ENCODE measurements at places on chromosomes 4 and X.

GRCh38 chr4:8194306-8195242 lies 4.5 kb upstream of the SH3TC1 start:
- no peak for DNase-seq

DNA sequence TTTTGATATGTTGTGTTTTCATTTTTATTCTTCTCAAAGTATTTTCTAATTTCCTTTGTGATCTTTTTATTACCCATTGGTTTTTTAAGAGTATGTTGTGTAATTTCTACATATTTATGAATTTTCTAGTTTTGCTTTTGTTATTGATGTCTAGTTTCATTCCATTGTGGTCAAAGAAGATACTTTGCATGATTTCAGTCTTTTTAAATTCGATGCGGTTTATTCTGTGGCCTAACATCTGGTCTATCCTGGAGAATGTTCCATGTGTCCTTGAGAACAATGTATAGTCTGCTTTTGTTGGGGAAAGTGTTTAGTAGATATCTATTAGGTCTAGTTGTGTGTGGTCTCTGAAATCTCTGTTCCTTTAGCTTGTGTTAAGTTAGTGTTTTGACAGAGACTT lies 46.2 kb downstream of the PPEF1 start:
- DNase-seq = no peak

- peak; percentile 59 for DNase-seq
These were observed 15.3 kb downstream of the STAG2 start for GRCh38 chrX:123976706-123977316.

DNA sequence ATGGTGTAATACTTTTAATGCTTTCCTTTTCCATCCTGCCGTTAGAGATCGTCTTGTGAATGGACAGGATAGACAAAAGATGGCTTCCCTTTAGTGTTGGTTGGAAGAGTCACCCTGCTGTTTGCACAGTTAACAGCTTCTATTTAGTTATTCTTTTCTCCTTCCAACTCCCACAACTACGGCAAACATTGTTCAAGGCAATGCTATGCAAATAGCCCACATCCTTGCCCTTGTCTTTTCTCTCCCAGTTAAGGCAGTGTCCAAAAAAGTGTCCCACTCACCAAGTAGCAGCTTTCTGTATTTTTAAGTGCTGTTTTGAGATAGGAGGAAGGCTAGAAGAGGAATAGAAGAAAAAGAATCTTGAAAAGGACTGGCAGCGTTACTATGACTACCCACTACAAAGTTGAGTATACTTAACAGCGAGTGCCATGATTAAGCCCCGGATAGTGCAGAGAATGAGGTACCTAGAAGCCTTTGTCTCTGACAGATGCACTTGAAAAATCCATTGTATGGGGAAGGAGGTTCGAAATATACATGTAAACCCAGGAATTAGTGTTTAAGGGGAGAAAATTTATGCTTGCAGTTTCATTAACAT lies 12.1 kb upstream of the RUFY3 start:
- DNase-seq = no peak

DNA sequence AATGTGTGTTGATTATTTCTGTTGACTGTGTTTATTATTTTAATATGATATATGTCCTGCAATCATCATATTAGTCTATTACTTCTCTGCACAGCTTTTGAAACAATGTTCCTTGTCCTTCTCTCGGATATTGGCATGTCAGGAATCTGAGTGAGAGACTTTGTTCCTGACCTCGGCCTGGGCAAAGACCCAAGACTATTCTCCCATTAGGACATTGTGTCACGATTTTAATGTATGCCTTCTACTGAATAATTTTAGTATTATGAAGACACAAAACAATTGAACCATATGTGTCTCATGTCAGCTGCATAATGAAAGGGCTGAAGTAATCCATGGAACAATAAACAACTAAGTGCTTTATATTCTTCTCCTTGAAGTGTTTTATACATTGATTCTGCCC lies 580.8 kb upstream of the TENM3 start:
- no peak for DNase-seq

- no peak for DNase-seq
These were observed 185.1 kb downstream of the PDHA2 start for GRCh38 chr4:96025011-96025410.

- DNase-seq = no peak
These were observed 193.9 kb downstream of the CPXCR1 start for GRCh38 chrX:88940904-88941303.

- DNase-seq = no peak
These were observed 67.7 kb downstream of the SMIM20 start for GRCh38 chr4:25981749-25982148.

GRCh38 chr4:144592264-144592663 lies 53.7 kb upstream of the HHIP start:
- no peak for DNase-seq

- no peak for DNase-seq
These were observed 95.3 kb downstream of the AREG start for GRCh38 chr4:74540193-74540592.

GRCh38 chrX:123188081-123188480 lies 4.0 kb downstream of the GRIA3 start:
- DNase-seq = no peak

- no peak for DNase-seq
These were observed 856.6 kb downstream of the GLUD2 start for GRCh38 chrX:121903961-121904360.

GRCh38 chrX:7147413-7147977 lies at the start of gene STS:
Gene STS, plus strand, starts transcription at chrX:7147712. Its CDS starts 105,488 bp downstream, at chrX:7253200.
- DNase-seq = no peak

GRCh38 chrX:23783589-23784469 lies 856 bp downstream of the SAT1 start:
- peak; percentile 44 for DNase-seq

DNA sequence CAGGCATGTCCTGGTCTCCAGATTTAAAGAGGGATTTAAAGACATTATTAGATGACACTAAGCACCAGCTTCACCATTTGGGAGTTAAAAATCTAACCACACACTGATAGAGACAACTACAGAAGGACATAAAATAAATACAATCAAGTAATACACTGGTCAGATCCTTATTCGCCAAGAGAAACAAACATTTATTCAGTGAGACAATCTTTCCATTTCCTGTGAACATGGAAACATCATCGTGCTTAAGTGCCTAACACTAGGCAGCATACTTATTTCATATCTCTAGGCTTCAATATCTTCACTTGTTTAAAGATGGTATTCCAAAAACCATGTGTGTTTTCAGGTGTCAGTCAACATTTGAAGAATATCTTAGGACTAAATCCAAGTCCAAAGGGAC lies 103.6 kb downstream of the AREG start:
- DNase-seq = no peak

DNA sequence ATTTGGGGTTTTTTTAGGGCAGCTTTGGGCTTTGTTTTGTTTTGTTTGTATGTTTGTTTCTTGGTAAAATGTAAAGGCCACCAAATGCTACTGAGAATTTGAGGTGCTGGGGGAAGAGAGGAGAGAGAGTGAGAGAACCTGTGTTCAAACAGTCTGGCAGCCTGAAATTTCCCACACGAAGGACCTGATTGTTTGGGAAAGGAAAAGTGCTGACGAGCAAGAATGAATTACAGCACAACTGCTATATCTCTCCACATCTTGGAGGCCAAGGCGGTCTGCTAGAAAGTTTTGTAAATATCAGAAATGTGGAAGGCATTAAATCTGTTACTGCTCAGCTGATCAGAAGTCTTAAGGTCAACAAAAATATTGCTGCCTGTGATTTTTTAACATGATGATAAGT lies 170.5 kb downstream of the PALLD start:
- DNase-seq = no peak

DNA sequence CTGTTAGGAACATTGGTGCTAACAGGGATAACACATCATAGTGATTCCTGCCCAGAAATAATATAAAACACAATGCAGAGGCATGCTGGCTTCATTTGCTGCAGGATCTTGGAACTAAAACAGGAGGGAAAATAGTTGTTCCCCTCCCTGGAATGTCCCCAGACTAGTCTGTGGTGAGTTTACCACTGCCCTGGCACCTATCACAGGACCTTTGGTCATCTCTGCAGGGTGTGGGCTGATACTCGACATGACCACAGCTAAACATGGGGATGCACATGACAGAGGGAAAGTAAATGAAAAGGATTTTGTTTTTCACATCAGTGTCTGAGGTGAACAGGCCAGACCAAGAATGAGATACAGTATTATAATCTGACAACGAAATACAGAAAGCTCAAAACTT lies 160.2 kb upstream of the DKK2 start:
- no peak for DNase-seq

- no peak for DNase-seq
These were observed 110.1 kb downstream of the FBXO8 start for GRCh38 chr4:174173360-174173759.

DNA sequence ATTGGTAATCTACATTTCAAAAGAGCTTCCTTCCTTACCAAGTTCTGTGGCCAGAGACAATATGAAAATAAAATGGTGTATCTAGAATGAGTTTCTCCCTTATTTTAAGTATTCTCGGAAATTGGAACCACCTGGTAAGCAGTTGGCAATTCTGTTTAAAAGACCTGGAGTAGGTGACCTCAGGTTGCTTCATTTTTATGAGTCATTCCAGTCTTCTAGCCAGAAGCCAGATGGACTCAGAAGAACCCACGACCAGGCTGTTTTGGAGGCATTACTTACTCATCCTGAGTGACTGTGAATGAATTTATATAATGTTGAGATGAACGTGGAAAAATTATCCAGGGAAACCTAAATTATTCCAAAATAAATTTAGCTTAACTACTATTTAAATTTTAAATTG lies 9.1 kb downstream of the BMPR1B start:
- DNase-seq = no peak

DNA sequence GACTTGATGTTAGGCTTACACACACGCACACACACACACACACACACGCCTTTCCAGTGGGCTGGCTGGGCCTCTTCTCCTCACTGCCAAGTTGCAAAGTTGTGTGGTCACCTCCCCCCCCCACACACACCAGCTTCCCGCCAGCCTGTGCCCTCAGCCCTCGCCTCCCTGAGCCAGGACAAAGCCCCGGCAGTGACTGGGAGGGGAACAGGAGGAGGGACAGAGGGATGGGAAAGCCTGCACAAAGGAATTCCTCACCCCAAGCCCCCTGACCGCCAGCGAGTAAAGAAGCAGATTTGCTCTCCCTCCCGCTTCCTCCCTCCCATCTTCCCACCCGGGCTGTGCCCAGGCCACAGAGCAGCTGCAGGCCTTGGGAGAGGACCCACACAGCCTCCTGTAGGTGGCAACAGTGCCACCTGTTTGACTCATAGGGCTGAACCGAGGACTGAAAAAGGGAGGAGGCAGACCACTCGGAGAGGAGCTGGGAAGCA lies at the start of gene GDPD2:
Gene GDPD2 (plus strand): TSS at position 464 of the 491 bp plus-strand sequence. CDS start 1,671 bp downstream, outside the sequence.
- no peak for DNase-seq

DNA sequence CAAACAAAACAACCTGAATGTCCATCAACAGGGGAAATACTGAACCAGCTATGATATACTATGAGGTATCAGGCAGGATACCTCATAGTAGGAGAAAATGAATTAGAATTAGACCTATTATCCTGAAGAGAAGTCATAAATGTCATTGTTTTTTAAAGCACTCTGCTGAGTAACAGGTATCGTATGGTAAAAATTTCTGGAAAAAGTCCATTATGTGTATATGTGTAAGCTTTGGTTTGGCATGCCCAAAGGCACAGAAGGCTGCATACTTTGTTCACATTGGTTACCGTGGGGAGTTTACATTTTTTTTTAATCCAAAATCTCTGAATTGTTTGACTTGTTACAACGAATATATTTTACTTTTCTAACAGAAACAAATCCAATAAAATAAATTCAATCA lies 70.5 kb downstream of the RPS3A start:
- DNase-seq = no peak

DNA sequence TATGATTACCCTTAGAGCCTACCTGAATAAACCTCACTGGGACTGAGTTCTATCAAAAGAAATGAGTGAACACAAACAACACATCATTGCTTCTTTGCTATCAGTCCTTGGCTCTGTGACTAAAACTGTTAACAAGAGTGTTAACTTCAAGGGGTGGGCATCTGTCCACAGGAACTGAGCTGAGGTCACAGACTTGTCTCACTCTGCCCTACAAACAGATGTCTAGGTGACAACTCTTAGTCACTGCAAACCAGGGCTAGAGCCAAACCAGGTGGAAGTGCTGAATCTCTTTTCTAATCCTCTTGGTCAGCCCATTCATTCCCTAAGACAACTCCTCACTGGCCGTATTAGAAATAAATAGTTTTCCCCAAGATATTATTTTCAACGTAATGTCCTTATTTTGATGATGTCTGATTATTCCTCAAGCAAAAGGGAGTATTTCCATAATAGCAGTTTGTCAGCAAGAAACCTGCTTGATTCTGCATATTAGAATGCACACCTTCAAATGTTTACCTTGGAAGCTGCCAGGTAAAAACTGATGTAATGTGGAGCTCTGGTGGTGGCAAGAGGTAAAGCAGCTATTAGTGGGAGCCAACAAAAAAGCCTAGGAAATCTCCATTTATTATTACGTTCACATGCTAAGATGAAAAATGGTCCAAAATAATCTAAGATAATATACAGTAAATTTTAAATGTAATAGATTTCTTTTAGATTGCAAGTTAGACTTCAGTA lies 4.0 kb downstream of the COL25A1 start:
- no peak for DNase-seq

DNA sequence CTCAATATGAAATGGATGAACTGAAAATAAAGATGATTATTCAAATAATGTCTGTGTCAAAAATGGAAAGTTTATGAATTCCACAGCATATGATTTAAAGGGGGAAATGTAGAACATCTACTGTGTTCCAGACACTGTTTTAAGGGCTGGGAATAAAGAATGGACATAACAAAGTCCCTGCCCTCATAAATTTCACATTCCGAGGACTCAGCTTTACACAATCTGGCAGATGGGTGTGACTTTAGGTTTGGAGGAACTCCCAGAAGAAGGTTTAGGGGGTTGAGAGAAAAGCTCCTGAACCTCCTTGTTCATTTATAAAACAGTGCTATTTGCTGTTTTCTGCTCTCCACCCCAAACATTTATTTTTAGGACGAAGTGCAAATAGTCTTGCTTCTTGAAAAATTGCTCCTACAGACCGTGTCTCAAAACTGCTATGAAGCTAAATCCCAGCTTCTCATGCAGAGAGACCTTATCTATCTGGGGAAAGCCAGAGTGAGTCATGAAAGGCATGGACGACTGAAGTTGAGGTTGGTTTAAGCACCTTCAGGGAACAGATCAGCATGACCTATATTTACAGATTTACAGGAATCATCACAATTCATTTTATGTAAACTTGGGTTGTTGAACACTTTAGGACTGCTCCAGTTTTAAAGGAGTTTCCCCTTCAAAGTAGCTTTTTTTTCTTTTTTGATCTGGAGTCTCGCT lies 184.3 kb downstream of the HS6ST2 start:
- no peak for DNase-seq

DNA sequence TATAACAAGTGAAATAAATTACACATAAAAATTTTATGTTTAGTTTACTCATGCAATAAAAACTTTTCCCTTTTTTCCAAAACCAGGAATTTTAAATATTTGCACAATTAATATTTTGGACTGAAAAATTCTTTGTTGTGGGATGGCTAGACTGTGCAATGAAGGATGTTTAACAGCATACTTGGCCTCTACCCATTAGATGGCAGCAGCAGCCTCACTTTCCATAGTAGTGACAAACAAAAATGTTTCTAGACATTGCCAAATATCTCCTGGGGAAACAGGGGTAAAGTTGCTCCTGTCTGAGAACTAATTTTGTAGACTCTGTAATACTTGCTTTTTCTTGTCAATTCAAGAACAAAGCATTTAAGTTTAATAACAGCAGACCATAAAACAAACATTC lies 49.8 kb downstream of the SCLT1 start:
- peak; percentile 4 for DNase-seq

- no peak for DNase-seq
These were observed 241.7 kb upstream of the PSAPL1 start for GRCh38 chr4:7676398-7676922.
